ENCODE measurements at places on chromosomes 2 and 18.

- no peak for DNase-seq
Observed at GRCh38 chr2:120203251-120204021, 19.8 kb downstream of the TMEM185B start.

- DNase-seq, result no peak
Observed at GRCh38 chr2:11679486-11680181, 9.6 kb upstream of the NTSR2 start.

- DNase-seq, result no peak
Observed at GRCh38 chr2:144032566-144032965, 487.4 kb downstream of the ZEB2 start.

GRCh38 chr2:20744366-20745335 lies 77.7 kb downstream of the GDF7 start:
- no peak for DNase-seq

GRCh38 chr2:177711483-177712265 lies 319.1 kb downstream of the AGPS start:
- DNase-seq, result no peak

GRCh38 chr2:19201911-19202462 lies 156.4 kb downstream of the OSR1 start:
- no peak for DNase-seq

DNA sequence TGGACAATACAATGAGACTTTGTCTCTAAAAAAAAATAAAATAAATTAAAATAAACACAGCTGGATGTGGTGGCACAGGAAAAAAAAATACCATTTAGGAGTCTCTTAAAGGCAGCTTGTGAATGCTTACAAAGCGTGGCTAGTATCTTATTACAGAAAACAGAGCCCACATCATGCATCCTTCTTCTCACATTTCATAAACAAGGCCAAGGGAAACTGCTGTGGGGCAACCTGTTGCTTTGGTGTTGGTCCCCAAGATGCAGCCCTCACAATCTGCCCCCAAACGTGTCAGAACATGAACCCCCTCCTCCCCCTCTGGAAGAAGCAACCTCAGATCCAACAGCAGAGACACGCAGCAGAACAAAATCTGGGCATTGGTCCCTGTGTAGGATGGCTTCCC lies 2.6 kb downstream of the SLC14A1 start:
- DNase-seq, result no peak

DNA sequence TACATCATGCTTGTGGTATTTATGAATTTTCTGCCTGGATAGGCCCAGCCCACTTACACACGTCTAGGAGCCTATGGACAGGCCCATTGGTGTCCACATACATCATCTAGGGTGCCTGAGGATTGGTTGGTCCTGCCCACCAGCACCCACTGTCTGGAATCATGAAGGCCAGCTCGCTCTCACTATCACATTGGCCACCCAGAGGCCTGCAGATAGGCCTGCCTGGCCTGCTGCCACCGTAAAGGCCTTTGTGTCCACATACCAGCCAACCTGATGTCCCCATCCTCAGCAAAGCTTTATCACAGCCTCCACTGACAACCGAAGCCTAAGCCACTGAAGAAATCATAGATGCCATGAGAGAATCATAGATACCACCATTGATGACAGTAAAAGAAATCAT lies 40.2 kb downstream of the METTL21A start:
- DNase-seq, result no peak

DNA sequence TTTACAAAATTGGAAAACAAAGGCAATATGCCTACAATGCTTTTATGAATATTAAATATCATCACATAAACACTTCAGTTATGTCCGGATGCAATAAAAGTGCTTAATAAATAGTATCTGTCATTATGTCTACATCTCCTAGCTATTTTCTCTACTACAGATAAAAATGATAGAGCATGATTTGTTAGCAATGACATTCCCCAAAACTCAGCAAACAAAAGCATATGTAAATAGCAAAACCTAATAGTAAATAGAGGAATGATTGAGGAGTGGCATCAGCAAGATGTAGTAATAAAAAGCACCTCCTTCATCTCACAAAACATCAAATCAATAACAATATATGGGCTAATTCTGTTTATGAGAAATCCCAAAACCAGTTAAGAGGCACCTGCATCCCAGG lies 46.5 kb upstream of the COL5A2 start:
- DNase-seq, result no peak

DNA sequence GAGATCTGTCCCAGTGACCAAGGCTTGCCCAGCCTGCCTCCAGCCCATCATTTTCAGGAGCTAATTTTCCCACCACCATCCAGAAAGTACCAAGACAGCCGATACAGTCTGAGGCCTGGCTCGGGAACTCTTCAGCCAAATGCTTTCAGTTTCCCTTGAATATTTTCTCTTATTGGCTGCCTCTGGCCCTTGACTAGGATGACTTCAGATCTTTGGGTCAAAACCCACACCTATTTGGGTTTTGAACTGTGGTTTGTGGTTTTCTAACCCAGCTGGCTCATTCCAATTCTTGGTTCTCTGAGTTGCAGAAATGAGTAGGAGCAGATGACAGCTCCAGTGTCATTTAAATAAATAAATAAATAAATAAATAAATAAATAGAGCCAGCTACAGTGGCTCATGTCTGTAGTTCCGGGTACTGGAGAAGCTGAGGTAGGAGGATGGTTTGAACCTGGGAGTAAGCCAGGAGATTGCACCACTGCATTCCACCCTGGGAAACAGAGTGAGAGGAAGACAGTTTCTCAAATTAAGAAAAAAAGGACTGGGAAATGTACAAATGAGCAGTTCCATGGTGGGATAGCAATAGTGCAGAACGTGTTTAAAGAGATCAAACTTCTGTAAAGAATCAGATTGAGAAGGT lies 465.0 kb upstream of the SOX11 start:
- DNase-seq, result no peak

GRCh38 chr18:39208190-39208589 lies 1642.6 kb upstream of the CELF4 start:
- DNase-seq, result no peak

GRCh38 chr2:110101280-110101844 lies 14.3 kb downstream of the MALL start:
- DNase-seq, result peak; percentile 33

DNA sequence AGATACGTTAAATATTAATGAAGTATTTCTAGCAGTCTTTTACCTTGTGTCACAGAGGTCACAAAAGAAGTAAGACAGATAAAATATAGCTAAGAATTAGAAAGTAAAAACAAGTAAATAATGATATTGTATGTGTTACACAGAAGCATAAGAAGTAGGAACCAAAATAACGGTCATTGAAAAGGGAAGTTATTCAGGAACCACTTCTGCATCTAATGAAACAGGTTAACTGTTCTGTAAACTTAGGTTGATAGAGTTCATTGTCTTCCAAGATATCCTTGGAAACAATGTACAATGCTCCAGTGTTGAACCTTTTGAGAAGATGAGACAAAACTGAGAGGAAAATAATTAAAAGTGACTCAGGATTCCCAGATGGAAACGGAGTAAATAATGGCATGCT lies 57.1 kb upstream of the CD302 start:
- no peak for DNase-seq

DNA sequence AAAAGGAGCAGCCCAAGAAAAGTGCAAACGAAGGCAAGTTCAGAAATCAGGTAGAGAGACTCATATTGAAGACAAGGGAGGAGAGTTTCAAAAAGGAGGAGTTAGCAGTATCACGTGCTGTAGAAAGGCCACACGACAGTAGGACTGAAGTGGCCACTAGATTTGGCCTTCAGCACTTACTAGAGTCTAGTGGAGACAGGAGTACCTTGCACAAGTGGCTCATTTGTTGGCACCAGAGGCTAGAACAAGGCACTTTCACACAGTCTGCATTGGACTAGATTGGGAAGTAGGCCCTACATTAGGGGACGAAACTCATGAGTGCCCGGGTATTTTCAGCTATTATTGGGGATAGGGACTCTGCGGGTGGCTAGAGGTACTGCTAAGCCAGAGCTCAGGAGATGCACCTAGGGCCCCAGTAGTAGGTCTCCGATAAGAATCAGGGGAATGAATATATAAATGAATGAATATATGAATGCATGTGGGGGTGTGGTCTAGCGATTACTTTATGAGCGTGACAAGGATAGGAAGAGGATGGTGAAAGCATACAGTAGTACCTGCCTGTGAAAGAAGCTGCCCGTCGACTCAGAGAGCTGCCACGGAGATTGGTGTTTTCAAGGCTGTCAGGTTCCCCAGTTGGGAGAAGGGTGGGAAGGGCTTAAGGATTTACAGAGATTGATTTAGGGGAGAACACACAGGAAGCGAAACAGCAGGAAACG lies 1.4 kb upstream of the NCOA1 start:
- no peak for DNase-seq

- no peak for DNase-seq
Observed at GRCh38 chr2:158413581-158413980, 43.0 kb downstream of the CCDC148 start.

- no peak for DNase-seq
Observed at GRCh38 chr2:143355870-143356269, 226.7 kb downstream of the ARHGAP15 start.

GRCh38 chr2:218927422-218927821 lies 32.0 kb upstream of the CDK5R2 start:
- no peak for DNase-seq

- no peak for DNase-seq
Observed at GRCh38 chr18:830315-830901, 18.4 kb upstream of the YES1 start.

- DNase-seq, result no peak
Observed at GRCh38 chr2:36123995-36124394, 231.6 kb upstream of the CRIM1 start.

DNA sequence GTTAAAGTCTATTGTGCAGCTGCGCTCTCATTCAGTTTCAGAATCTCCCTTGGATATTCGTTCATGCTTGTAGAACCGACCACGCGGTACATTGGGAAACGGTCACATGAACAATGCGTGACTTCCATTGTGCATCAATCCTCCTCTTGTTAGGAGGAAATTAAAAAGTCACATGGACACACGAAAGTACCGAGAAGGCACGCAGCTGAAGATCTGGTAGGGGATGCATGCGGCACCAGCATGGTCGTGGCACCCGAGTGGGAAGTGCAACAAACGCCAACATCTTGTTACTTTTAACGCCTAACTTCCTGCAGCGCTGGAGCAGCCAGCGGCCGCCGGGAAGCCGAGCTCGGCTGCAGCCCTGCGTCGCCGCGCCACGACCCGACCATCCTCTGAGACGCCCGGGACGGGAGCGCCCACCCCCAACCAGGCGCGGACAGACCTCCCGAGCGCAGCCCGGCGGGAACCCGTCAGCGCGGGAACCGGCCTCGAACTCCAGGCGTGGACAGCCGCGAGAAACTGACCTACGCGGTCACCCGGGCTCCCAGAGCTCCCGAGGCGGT lies 412 bp downstream of the OSBPL1A start:
- peak; percentile 43 for DNase-seq

GRCh38 chr2:30649278-30649677 lies 158.0 kb downstream of the CAPN13 start:
- no peak for DNase-seq

DNA sequence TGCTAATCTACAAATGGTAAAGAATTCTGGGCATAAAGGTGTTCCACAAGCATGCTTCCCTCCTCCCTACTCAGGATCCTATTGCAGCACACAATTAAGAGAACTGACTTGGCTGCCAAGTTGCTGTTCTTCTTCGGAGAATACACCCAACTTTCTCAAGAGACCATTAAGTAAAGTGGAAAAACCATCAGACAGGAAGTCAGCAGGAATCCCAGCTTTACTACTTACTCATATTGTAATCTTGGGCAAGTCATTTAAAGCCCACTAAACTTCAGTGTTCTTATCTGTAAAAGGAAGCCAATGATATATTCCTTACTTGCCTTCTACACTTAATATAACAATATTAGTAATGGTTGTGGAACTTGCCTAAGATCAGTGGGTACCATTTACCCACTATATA lies 37.8 kb downstream of the PSTPIP2 start:
- no peak for DNase-seq

DNA sequence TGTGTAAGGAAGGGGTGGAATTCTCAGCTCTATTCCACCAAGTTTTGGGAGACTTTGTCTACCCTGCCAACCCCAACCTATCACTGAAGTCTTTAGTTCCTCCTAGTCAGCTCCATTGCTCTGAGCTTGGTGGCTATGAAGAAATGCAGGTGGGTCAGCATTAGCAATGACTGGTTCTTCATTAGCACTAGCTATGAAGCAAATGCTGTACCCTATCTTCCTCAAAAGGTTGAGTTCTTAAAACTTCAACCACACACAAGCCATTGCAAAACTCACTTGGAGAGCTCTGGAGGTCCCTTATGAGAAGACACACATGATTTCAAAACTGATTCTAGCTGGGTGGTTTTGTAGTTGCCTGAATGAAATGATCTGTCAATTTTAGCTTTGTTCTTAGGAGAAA lies 193.8 kb downstream of the IKZF2 start:
- DNase-seq, result no peak

DNA sequence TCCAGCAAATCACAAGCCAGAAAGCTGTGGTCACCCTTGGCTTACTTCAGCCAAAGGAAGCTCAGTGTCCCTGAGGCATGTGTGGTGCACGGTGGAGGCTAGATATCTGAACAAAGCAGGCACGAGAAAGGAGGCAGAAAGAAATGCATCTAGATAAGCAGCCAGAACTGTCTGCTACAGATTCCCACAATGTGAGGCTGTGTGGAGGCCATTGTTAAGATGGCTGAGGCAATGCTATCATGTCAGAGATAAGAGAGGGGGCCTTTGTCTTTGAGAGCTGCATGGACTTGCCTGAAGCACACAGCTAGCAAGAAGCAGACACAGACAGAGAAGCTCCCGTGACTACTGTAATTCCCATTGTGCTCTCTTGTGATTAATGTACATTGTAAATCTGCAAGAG lies 110.5 kb upstream of the LYPD6 start:
- DNase-seq, result no peak

GRCh38 chr2:28423856-28424605 lies 31.4 kb downstream of the FOSL2 start:
- no peak for DNase-seq

DNA sequence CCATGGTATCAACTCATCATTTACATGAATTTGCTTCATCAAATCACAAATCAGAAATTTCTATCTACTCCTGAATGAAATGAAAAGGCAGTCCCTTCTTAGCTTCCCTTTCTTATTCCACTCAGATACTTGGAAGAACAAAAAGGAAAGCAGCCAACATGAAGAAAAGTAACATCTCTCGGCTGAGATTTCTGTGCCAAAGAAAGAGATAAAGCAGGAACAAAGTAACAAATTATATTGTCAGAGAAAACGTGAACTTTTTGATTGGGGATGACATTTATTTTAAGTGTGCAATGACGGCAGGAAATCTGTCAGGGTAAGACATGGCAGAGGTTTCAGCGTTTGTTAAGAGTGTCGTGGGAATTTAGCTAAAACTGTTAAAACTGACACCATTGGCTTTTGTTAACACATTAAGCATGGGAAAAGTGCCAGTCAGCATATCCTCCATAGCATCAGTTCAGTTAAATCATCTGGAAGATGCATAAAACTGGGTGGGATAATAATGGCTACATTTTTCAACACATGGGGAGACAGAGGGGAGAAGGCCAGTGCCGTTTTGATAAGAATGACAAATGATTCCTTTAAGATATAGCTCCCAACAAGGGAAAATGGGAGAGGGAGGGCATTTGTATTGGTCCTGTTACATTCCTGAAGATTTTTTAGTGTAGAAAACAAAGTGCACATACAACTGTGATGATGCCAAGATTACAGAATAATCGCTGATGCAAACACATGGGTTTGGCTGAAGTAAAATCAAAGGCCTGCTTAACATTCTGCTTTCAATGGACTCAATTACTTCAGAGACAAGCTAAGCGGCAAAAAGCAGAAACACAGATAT lies 211.6 kb downstream of the ZNF521 start:
- no peak for DNase-seq
